ENCODE measurements at places on chromosomes 5 and 9. TPM values are rescaled to one million over a fixed set of nuclear protein-coding genes. Genes with fewer than 3 reads are reported as not detected.

DNA sequence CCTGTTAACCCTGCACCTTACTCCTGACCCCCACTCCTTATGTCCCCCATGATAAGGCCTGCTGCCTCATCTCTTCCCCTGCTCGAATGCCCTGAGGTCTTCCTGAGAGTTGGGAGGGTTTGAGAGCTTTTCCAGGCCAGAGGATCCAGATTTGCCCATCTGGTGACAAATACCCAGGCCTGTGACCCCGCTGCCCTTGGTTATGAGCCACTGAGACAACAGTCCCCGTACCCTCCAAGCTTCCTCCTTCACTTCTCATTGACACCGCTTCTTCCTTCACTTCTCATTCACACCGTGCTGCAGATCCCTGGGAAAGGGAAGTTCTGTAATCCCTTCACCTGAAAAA is 593 bp downstream of the GM2A start:
- no peak for DNase-seq

DNA sequence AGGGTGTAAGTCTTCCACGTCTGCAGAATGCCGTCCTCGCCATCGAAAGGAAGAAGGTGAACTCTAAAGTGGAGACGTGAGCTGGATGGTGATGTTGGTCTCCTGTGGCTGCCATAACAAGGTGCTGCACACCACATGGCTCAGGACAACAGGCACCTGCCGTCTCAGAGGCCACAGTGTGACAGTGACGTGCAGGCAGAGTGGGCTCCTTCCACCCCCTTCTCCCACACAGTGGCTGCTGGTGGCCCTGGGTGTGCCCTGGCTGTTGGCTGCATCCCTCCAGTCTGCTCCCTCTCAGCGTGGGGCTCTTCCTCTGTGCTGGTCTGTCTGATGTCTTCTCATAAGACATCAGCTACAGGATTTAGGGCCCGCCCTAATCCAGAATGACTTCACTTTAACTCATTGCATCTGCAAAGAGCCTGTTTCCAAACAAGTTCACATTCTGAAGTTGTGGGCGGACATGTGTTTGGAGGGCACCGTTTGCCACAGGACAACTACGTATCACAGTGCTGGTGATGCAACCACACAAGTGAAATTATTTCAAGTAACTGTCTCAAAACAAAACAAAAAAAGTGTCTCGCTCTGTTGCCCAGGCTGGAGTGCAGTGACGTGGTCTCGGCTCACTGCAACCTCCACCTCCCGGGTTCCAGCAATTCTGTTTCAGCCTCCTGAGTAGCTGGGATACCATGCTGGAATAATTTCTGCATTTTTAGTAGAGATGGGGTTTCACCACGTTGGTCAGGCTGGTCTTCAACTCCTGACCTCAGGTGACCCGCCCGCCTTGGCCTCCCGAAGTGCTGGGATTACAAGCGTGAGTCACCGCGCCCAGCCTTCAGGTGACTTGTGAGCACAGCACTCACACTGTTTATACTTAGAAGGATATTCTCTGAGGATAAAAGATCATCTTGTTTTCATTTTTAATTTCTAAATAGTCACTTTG is 31.2 kb upstream of the CLPTM1L start:
- no peak for DNase-seq

- DNase-seq, result no peak
These were observed 411 bp upstream of the NDUFS4 start for GRCh38 chr5:53560028-53560427.

GRCh38 chr9:133163504-133164172 is at the start of gene GBGT1:
GBGT1 (minus strand) TSS chr9:133163914; CDS start chr9:133162412, 1,502 bp downstream.
- no peak for DNase-seq

- DNase-seq, result peak; percentile 29
These were observed 5.9 kb upstream of the CFAP90 start for GRCh38 chr5:7856855-7857254.

GRCh38 chr9:127424676-127424999 is 456 bp downstream of the ZNF79 start:
- peak; percentile 52 for DNase-seq

DNA sequence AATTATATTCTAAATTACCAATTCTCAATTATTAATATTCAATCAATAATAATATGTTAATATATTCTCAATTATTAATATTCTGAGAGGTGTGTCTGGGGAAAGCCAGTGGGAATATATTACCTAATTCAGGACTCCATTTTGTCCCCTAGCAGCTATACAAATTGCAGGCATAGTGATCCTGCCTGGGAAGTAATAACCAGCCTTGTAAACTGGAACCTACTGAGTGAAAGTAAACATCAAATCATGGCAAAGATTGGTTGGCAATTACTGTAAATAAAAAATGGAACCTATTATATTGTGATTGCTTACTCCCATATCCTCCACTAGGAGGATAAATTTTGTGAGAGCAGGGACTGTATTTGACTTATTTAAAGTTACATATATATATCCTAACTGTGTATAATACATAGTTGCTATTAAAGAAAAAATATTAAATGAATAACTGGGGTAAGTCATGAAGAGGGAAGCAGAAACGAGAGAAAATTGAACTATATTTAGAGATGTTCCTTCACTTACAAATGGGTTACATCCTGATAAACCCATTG is 150.5 kb upstream of the ELL2 start:
- DNase-seq, result no peak

DNA sequence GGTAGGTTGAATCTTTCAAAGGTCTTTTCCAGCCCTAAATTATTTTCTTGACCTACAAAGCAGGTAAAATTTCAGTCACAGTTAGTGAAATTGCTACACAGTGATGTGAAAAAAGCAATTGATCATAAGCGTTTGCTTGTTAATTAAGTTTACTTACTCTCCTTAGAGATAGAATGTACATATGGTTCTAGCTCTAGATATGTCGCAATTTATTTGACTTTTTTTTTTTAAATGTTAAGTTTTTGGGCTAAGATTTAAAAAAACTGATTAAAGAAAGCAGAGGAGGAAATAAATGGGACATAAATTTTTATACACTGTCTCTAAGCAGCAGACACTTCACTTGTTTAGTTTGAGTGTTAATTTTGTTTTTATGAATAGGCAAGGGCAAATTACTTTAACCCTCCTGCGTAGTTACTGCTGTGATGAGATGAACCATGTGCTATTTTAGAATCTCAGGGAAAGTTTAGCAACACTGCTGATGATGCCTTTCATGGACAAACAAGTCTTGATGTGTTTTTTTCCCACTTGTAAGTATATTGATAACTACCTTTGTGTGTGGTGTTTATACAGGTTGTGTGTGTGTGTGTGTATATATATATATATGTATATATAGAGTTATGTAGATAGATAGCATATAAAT is 38.3 kb upstream of the FAM120AOS start:
- DNase-seq, result no peak

GRCh38 chr5:132226516-132227234 is 978 bp downstream of the P4HA2 start:
- no peak for DNase-seq

DNA sequence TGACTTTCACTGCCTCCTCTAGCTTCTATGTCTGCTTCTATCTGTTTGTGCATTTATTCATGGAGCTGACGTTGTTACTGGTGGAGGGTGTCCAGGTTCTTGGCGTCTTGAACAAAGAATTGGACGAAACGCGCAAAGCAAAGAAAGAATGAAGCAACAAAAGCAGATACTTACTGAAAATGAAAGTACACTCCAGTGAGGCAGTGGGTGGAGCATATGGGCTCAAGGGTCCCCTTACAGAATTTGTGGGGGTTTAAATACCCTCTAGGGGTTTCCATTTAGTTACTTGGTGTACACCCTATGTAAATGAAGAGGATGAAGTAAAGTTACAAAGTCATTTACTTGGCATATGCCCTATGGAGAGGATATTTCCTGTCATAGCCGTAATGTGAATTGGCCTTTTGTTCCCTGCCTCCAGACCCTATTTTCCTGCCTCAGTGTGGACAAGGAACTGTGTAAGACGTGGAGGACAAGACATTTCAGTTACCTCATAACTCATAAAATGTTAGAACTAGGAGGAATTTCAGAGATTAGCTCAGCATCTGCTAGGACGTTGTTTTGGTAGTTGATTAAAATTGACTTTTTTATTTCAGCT is 3.1 kb downstream of the POLR3G start:
- DNase-seq, result no peak

The FKBP15 gene
- 14.7 TPM for total RNA-seq

The PLPP7 gene
- not detected for total RNA-seq

The PDE8B gene
- not detected for total RNA-seq

The DNAI1 gene
- total RNA-seq, result not detected

The CDKN2B-AS1 gene
- 6.7 TPM for total RNA-seq

The IL4 gene
- not detected for total RNA-seq

Measured in HT-29 (cell line).